ENCODE measurements at places on chromosomes 1 and 21.

- DNase-seq = no peak
Observed at GRCh38 chr21:17583898-17584297, 28.8 kb downstream of the BTG3 start.

GRCh38 chr1:72636631-72637030 lies 354.3 kb upstream of the NEGR1 start:
- no peak for DNase-seq

DNA sequence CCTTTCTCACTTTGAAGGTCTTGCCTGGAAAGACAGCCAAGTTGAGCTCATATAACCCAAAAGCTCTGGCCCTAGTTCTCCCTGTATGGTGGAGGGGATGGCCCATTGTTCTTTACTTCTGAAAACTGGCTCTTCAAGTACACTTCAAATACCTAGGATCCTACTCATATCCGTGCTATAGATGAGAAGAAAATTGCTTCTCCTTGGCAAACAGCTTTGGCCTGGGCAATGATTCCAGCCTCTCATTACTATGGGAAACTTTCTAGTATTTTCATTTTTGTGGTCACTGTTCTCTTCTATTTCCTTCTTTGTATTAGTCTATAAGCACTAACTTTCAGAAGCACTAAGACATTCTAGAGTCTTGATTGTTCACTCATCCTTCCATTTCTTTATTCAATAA lies 53.7 kb downstream of the ZNF697 start:
- no peak for DNase-seq

DNA sequence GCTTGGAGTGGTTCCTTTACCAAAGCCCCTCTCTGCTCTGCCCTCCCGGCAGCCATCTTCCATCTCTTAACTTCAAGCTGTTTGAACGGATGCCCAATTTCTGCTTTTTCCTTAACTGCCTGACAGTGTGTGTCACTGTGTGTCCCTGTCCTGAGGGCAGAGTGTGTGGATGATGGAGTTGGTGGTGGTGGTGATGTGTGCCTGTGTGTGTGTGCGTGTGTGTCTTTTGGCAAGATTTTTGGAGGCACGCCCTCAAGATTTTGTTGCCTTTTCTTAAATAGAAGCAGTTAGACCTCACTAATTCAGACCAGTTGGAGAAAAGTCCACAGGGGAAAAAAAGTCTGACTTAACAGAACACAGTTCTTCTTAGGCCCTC lies 30.3 kb downstream of the SERTAD4 start:
- no peak for DNase-seq

GRCh38 chr1:183239220-183239742 lies 53.2 kb downstream of the LAMC2 start:
- DNase-seq = no peak

DNA sequence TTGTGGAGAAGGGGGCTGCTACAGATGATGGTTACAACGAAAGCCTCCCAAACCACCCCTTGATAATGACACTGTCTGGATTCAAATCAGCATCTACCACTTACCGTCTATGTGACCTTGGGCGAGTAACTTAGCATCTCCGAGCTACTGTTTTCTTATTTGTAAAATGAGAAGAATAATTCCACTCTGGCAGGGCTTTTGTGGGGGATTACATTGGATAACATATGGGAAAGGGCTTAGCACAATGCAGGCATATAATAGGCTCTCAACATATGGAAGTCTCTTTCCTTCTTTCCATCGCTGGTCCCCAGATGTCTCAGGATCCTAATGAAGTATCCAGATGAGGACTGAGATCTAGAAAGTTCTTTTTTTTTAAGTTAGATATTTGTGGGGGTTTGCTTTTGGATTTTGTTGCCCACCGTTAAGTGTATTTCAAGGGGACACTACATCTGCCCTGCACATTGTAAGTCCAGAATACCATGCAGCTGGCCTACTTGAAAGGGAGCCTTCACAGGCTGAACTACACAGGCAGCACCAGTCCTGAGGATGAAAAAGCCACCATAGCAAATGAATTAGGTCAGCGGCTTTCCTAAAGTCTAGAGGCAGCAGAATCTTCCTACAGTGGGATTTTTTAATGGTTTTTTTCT lies 172.2 kb upstream of the IRF2BP2 start:
- DNase-seq = no peak

GRCh38 chr1:2210786-2211185 lies 16.2 kb upstream of the FAAP20 start:
- DNase-seq = no peak

DNA sequence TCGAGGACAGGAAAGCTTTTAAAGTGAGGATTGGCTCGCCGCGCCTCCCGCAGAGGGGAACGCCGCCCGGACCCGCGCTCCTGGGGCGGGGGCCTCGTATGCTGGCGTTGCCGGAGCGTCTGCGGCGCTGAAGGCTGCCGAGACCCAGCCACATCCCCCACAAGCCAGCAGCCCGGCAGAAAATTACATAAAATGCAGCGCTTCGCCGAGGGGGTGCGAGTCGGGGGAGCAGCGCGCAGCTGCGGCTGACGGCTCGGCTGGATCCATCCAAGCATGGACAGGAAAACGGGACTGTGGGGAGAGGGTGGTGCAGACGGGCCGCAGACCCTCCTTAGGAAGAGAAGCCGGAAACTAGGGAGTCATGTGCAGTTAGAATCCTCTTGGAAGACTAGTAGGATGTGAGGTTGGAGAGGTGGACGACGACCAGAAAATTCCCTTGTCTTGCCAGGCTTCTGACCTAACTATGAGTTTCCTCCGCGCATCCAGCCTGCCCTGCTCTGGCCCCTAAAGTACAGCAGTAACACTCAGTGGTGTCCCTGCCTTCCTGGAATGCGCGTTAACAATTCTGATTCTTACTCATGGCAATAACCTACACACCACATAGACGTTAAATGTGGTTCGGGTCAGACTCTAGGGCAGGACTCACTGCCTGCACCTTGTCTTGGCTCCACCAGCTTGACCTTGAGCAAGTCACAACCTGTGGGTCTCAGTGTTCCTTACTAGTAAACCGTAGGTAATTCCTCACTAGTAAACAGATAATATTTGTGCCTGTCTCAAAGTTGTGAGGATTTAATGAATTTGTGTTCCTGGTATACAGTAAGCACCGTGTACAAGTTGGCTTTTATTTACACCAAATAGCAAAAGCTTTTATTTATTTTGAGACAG lies 953 bp upstream of the BRWD1 start:
- peak; percentile 47 for DNase-seq

GRCh38 chr1:224700918-224701531 lies 84.9 kb downstream of the CNIH3 start:
- DNase-seq = no peak

DNA sequence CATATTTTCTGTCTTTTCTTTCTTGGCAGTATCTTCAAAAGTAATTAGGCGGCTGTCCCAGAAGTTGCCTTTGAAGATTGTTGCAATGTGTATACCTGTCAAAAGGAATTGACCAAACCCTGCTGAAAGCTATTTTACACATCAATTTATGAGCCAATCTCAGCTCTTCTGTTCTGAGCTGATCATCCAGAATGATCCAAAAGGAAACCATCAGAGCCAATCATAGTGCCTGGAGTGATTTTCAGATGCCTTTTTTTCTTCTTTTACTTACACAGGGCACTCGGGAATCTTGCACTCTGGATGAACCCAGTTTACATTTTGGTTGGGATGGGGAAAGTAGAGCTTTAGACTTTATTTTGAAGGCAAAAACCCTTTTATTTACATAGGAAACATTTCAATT lies 21.8 kb upstream of the APOBEC4 start:
- no peak for DNase-seq

- DNase-seq = no peak
Observed at GRCh38 chr1:22754824-22755223, 44.2 kb downstream of the EPHB2 start.

Measured in activated CD8-positive, alpha-beta memory T cell treated with anti-CD3 and anti-CD28 coated beads, Interleukin-2, amount 50 U/mL, for 4 hours (primary cell).